ENCODE measurements at places on chromosomes 2 and 18.

DNA sequence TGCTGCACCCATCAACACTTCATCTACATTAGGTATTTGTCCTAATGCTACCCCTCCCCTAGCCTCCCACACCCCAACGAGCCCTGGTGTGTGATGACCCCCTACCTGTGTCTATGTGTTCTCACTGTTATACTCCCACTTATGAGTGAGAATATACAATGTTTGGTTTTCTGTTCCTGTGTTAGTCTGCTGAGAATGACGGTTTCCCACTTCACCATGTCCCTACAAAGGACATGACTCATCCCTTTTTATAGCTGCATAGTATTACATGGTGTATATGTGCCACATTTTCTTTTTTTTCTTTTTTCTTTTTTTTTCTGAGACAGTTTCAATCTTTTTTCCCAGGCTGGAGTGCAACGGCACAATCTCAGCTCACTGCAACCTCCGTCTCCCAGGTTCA is 284.1 kb upstream of the CYP26B1 start:
- no peak for DNase-seq

- no peak for DNase-seq
Observed at GRCh38 chr18:45993438-45993837, 26.3 kb upstream of the EPG5 start.

GRCh38 chr2:125837128-125837527 is 818.8 kb upstream of the GYPC start:
- DNase-seq = no peak

DNA sequence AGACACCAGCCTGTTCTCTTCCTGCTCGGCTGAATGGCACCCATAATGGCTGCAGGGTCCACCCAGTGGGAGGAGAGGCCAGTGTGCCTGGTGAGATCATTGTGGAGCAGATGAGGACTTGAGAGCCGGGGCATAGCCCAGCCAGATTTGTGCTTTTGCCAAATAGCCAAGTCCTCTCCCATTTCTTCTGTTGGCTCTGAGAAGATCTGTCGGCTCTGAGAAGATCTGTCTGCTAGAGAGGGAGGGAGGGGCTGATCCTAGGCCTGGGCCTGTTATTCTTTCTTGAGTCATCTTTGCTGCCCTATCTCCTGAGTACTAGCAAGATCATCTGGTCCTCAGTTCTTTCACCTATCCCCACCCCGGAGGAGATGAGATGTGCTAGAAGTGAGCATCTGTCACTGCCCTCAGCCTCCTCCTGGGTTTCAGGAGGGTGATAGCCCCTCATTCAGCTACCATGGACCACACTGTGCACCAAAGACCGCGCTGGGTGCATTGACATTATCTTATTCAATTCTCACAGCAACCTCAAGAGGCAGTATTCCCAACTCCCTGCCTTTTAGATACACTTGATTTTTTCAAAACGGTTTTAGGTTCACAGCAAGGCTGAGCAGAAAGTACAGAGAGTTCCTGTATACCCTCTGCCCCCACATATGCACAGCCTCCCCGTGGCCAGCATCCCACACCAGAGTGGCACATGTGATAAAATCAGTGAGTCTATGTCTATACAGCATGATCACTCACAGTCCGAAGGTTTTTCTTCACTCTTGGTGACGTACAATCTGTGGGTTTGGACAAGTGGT is 98.6 kb downstream of the CAPN13 start:
- DNase-seq = no peak

DNA sequence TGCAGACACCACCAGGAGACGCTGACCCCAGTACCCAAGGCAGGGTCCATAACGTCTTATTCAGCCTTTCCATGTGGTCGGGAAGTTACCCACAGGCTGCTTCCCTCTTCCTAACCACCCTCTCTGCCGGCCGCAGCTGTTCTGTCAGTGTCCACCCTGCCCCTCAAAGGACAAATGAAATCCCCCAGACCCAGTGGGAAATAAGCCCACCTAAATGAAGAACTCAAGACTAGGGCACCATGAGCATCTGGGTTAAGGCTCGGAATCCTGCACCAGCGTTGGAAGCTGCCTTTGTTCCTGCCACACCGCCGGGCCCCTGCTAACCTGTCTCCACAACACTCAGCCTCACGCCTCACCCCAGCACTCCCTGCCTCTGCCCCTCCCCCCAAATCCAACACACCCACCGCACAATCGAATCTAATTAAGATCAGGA is 21.7 kb downstream of the BCL11A start:
- no peak for DNase-seq

DNA sequence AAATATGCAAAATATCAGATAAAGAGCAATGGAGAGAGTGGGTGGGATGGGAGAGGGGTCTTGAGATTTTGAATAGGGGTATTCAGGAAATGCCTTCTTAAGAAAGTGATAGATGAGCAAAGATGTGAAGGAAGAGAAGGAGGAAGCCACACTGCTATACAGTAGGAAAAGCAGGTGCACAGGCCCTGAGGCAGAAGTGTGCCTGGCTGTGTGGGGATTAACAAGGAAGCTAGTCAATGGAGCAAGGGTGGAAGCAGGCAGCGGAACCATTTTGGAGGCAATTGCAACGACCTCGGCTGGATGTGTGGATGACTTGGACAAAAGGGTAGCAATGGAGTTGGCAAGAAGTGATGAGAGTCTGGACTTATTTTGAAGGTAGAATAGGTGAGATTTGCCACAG is 11.0 kb upstream of the CNGA3 start:
- DNase-seq = no peak

GRCh38 chr2:153871231-153872221 is at the start of gene GALNT13:
Gene GALNT13, plus strand, starts transcription at chr2:153871922.
- no peak for DNase-seq

DNA sequence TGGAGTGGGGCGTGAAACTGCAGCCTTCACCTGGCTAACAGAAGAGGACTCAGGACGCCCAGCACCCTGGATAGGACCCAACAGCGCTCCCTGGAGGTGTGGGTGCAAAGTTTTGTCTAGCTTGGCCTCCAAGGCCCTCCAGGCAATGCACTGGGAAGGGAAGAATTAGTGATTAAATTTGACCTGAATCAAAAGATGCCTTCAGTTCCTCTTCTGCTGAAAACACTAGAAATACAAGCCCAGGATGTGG is 779 bp upstream of the TRIB2 start:
- peak; percentile 88 for DNase-seq

DNA sequence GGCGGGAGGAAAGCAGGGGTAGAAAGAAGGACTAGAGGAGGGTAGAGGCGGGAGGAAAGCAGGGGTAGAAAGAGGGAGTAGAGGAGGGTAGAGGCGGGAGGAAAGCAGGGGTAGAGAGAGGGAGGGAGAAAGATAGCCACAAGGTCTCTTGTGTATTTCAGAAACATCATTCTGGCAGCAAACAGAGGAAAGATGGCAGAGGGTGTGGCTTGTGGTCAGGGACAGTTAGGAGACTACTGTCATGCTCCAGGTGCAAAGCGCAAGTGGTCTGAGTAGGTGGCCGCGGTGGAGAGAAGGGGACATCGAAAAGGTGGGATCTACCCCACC is 82.4 kb upstream of the TAF1B start:
- DNase-seq = no peak

GRCh38 chr18:32208577-32208976 is 18.7 kb downstream of the MEP1B start:
- DNase-seq = no peak

DNA sequence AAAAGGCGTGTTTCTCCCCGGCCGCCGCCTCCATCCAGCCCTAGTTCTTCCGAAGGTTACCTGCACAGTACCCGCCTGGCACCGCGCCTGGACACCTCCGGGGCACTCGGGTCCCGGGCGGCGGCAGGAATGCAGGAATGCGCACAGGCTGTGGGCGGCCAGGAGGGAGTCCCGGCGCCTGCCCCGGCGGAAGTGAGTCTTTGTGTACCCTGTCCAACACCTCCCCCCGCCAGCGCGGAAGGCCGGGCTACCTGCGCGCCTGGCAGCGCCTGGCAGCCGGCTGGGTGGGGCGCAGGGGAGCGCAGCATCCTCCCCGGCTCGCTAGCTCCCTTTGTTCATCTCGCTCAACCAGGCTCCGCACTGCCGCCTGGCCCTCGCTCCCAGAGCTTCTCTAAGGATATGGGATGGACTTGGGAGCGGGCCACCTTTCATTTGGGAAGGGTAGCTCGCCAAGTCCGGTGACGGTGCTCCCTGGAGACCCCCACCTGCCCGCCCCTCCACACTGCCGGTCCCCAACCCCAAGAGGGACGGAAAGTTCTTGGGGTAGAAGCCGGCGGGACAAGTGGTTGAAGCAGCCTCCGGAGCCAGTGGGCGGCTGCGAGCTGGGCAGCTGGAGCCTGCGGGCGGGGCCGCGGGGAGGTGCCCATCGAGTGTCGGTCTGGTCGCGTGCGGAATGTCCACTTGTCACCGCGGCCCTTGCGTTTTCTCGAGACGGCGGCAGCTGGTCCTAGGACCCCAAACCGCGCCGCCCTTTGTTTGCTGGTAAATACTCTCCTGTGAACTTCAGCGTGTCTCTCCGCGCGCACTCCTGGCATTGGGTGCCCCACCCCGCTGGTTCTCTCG is 1.2 kb upstream of the ST6GAL2 start:
- no peak for DNase-seq

DNA sequence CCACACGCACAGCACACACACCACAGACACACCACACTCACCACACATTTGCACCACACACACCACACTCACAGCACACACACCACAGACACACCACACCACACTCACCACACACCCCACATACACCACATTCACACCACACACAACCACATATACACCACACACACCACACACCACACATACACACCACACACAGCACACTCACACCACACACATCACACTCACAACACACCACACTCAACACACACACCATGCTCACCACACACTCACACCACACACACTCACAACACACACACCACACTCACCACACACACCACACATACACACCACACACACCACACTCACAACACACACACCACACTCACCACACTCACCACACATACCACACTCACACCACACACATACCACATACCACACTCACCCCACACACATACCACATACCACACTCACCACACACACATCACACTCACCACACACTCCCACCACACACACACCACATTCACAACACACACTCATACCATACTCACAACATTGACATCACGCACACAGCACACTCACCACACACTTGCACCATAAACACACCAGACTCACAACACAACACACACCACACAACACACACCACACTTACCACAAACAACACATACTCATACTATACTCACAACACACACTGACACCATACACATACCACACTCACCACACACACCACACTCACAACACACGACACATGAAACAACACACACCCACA is 60.0 kb downstream of the SDC1 start:
- no peak for DNase-seq

- no peak for DNase-seq
Observed at GRCh38 chr2:38856165-38856564, 19.6 kb downstream of the DHX57 start.

- no peak for DNase-seq
Observed at GRCh38 chr2:168138901-168139300, 108.5 kb downstream of the STK39 start.

DNA sequence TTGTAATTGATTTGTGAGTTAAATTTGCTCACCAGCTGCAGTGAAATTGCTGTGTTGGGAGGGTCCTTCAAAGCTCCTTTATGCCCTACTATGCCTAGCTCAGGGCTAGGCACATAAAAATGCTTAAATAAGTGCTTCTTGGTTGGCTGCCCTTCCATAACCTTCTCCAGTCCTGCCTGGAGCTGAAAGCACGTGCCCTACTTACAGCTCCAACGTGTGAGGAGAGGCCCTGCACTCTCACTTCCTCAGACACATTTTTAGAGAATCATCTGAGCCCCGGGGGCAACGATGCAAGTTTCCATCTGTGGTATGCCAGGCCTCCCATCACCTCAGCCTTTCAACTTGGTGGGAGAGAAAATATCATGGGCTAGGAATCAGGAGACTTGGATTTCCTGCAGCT is 202.7 kb downstream of the BCL11A start:
- no peak for DNase-seq

GRCh38 chr2:239895116-239895515 is 130.0 kb downstream of the NDUFA10 start:
- no peak for DNase-seq

- DNase-seq = no peak
Observed at GRCh38 chr2:28523902-28524301, 28.0 kb downstream of the PLB1 start.

DNA sequence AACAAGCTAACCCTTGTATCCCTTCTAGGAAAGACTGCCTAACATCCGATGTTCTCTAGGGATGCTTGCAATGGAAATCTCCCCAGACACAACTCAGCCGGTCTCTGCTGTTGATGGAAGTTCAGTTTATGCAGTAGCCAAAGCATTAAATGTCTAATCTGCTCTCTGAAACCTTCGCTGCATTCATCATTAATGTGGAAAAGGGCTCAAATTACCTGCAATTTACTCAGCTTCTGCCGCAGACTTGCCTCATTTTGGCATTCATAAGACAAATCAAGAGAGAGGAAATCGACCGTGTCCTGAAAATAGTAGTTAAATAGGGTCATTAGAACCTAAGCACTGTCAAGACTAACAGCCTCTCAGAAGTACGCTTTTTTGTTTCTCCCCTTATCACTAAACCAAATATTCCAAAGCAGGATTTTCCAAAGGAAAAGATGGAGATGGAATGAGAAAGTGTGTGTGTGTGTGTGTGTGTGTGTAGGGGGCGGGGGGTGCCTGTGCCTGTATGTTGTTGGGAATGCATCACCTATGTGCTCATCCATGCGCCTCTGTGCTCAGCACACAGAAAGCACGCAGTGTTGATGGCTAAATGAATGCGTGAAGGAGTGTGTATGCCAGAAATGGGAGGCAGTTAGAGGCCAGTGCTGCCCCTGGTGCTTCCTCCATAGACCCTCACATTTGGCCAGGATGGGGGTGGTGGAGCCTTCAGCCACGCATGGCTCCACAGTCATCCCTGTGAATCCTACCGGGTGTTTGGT is 7.4 kb downstream of the LCT start:
- DNase-seq = no peak

Measured in CD4-positive, alpha-beta T cell treated with Interleukin-6 for 4 hours (primary cell).